ENCODE measurements at places on chromosomes 12 and 14.
A peak's percentile ranks its signal among the peaks of the same experiment; 100 is the strongest.

- no peak for DNase-seq
These were observed 45.3 kb downstream of the SLC35F4 start for GRCh38 chr14:57820581-57820980.

- no peak for DNase-seq
These were observed 213.5 kb upstream of the LHX5 start for GRCh38 chr12:113684908-113685782.

DNA sequence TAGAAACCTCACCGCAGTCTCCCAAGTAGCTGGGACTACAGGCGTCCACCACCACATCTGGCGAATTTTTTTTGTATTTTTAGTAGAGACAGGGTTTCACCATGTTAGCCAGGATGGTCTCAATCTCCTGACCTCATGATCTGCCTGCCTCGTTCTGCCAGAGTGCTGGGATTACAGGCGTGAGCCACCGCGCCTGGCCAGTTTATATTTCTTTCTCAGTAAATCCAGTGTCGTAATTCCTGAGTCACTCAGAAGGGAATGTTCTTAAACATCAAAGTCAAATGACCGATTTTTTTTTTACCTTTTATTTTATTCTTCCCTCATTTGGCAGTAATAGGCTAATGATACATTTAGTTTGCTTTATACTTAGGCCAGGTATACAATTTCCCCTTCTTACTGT lies 80.5 kb downstream of the FBXO33 start:
- DNase-seq: no peak

DNA sequence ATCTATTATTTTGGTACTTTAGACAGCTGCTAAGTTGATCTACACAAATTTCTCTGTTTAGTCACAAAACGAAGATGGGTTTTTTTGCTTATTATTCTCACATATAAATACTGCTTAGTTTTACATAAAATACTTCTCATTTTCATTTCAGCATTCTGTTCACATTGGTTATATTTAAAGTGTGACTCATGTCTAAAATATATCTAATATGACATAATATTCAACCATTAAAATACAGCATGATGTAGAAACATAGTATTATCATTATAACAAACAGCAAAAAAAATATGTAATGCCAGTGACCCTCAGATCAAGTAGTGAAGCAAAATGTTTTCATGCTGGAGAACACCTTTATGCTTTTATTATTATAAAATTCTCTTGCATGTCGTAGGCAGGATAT lies 63.7 kb downstream of the SH2B3 start:
- DNase-seq: no peak

DNA sequence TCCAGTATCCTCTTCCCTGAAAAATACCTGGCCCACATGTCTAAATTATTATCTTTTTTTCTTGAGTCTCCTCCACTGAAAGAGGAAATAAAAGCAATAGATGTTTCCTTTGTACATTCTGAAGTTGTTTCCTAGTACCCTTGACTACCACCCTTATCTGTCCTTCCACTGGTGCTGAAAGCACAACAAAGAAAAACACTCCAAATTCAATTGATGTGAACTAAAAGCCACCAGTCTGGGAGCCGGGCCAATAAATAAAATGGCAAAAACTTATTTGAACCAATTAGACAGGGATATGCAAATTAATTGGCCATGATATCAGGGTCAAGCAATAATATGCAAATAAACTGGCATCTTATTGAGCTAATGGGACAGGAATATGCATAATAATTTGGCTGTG lies 330.5 kb downstream of the PAWR start:
- no peak for DNase-seq

- DNase-seq: no peak
These were observed 126.6 kb downstream of the PPM1H start for GRCh38 chr12:62808166-62808879.

DNA sequence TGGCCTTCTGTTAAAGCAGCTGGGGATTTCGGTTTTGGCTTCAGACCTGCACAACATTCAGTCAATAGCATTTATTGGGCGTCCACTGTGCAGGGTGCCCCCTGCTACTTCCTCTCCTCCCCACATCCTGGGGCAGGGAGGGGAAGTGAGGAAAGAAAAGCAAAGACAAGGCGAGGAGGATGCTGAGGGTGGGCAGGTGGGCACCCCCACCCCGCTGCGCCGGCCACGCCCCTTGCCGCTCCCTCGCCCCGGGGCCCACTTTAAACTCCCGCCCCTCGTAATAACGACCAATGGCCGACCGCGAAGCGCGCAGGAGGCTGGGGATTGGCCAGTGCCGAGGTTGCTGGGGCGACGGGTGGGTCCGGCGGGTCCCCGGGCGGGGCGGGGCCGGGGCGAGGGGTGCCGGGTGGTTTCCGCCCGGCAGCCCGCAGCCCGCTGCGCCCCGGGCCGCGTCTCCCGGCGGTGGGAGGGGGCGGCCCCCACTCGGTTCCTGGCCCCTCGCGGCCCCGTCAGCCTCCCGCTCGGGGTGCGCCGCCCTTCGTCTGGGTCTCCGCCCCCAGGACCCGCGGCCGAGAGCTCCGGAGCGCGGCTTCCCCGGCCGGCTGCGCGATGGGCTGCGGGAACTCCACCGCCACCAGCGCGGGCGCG lies at the start of gene C12orf75:
C12orf75 (plus strand) TSS at position 409 of the 648 bp plus-strand sequence; CDS start at position 610, 201 bp downstream.
- DNase-seq: peak; percentile 85

GRCh38 chr12:54419088-54419887 lies at the start of gene ITGA5:
Gene ITGA5 (minus strand): TSS chr12:54419266. CDS start chr12:54419198, 68 bp downstream.
- peak; percentile 41 for DNase-seq

- no peak for DNase-seq
These were observed 5.4 kb downstream of the KIF26A start for GRCh38 chr14:104143521-104144452.

- DNase-seq: no peak
These were observed 24.4 kb upstream of the BTG1 start for GRCh38 chr12:92170050-92170449.

DNA sequence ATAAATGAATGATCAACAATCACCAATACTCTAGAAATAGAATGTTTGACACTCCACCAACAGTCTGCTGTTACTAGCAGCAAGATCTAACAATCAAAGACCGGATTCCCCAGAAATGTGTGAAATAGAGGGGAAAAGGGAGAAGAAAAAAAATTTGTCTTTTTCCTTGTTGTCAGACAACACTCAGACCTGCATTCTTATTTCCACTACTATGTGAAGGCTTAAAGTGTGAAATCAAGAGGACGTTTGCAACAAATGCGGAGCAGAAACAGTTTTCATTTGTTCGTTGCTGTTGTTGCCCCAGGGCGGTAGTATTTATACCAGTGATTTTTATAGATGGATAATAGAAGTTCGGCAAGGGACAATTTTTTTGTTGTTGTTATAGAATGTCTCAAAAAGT lies 9.2 kb downstream of the NKX2-1 start:
- no peak for DNase-seq

DNA sequence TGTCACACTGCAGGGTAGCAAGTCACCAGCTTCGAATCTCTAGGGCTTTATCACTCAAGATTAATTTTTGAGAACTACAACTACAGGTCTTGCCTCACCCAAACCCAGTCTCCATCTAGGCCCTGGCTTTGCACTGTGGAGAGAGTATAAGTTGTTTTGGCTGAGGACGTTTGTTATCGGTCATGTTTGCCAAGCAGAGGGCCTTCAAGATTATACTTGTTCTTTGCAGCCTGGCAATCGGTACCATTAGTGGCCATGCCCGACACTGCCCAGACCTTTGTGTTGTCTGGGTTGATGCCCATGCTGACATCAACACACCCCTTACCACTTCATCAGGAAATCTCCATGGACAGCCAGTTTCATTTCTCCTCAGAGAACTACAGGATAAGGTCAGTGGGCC lies 25.7 kb downstream of the ARG2 start:
- no peak for DNase-seq

DNA sequence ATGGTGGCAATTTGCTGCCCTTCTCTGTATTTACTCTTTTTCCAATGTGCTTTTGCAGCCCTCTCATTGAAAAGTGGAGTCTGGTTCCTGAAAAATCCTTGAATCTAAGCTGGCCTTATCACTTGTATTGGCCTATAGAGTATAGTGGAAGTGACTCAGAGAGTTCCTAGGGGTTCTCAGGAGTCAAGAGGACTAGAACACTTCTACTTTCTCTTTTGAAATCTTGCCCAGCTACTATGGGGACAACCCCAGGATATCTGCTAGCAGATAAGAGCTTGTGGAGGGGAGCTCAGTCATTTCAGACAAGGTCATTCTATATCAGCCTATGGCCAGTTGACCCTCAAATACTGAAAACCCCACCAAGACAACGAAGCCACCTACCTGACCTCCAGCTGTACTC lies 26.7 kb upstream of the WSCD2 start:
- DNase-seq: no peak

Measured in CD8-positive, alpha-beta memory T cell (primary cell).